ENCODE measurements at places on chromosomes 12 and 14. TPM values are rescaled to one million over a fixed set of nuclear protein-coding genes. Genes with fewer than 3 reads are reported as not detected.
A peak's percentile ranks its signal among the peaks of the same experiment; 100 is the strongest.

DNA sequence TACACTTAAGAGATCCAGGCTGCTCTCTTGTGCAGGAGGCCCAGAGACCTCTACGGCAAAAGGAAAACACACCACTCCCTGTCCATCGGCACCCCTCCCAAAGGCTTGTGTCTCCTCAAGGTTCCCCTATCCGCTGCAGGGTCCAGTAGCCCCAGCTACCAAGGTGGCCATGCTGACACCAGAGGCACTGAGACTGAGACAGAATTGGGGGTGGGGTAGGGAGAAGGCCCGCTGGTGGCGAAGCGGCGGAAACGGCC, 590 bp downstream of the DDIT3 start:
- H3K27ac ChIP-seq = peak overlapping the region; percentile 100
- H3K36me3 ChIP-seq = peaks cover 62% of the 10 kb centered on the region
- no peak for DNase-seq
- no peaks in the 10 kb centered on the region for H3K27me3 ChIP-seq

DNA sequence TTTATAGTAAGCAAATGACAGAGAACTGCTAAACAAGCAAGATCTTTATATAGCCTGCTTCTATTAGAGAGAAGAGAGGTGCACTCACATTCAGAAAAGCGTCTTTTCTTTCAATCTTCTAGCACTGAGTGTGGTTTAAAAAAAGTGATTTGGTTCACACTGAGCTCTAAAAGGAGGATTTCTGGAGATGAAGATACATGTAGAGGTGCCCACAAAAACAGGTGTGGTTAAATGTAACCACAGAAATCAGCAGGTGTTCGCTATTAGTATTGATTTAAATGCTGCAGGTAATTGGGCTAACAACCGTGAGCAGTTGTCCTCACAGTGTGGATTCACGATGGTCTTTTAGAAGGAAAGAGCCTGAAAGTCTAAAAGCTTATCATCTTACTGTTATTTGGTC, 10.7 kb downstream of the PKP2 start:
- no peak overlapping the region for H3K4me3 ChIP-seq
- H3K36me3 ChIP-seq = no peaks in the 10 kb centered on the region
- no peaks in the 10 kb centered on the region for H3K27me3 ChIP-seq
- H3K4me1 ChIP-seq = no peaks in the 10 kb centered on the region
- DNase-seq = no peak

DNA sequence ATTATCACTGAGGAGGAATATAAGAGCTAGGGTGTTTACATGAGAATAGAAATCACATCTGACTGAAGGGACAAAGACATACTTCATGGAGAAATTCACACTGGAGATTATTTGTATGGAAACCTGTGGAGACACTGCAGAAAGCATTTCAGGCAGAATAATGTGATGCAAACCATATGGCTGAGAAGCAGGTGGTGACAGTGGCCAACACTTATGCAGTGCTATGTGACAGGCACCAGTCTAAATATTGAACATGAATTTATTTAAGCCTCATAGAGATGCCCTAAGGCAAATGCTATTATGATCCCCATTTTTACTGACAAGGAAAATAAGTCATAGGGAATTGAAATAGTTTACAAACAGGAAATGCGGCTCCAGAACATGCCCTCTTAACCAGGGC, 16.2 kb downstream of the ALG10B start:
- H3K4me1 ChIP-seq = no peaks in the 10 kb centered on the region
- no peaks in the 10 kb centered on the region for H3K36me3 ChIP-seq
- no peak overlapping the region for H3K4me3 ChIP-seq
- H3K27me3 ChIP-seq = no peaks in the 10 kb centered on the region

DNA sequence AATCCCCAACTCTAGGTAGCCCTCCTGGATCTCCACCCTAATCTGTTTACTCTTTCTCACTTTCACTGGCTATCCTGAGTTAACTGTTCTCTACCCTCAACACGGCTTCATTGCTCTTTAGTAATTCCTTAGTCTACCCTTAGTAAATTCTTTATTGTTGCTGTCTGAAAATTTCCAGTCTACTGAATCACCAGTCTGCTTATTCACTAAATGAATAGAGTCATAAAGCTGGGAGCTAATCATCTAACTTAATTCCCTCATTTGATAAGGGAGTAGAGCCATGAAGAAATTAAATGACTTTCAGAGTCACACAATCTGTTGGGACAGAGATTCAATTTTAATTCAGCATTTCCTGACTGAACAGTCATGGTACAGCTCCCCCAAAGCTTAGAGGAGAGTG, 36.5 kb downstream of the YEATS4 start:
- H3K27me3 ChIP-seq = no peaks in the 10 kb centered on the region
- H3K27ac ChIP-seq = no peak overlapping the region
- H3K36me3 ChIP-seq = peaks cover 41% of the 10 kb centered on the region
- H3K4me1 ChIP-seq = peaks cover 2% of the 10 kb centered on the region

- no peaks in the 10 kb centered on the region for H3K27me3 ChIP-seq
- H3K4me3 ChIP-seq = no peak overlapping the region
- no peak overlapping the region for H3K27ac ChIP-seq
- no peak for DNase-seq
- H3K4me1 ChIP-seq = no peaks in the 10 kb centered on the region
- no peaks in the 10 kb centered on the region for H3K36me3 ChIP-seq
Observed at GRCh38 chr12:131002216-131002631, 48.5 kb downstream of the ADGRD1 start.

GRCh38 chr14:58784931-58785330, 147.2 kb downstream of the DACT1 start:
- no peaks in the 10 kb centered on the region for H3K36me3 ChIP-seq
- no peak overlapping the region for H3K4me3 ChIP-seq
- H3K4me1 ChIP-seq = no peaks in the 10 kb centered on the region
- H3K27me3 ChIP-seq = peaks cover 3% of the 10 kb centered on the region
- no peak overlapping the region for H3K27ac ChIP-seq

GRCh38 chr12:27005495-27005894, 8.7 kb downstream of the TM7SF3 start:
- DNase-seq = no peak
- H3K27me3 ChIP-seq = no peaks in the 10 kb centered on the region
- no peak overlapping the region for H3K4me3 ChIP-seq
- H3K27ac ChIP-seq = no peak overlapping the region
- H3K36me3 ChIP-seq = peaks cover 11% of the 10 kb centered on the region

DNA sequence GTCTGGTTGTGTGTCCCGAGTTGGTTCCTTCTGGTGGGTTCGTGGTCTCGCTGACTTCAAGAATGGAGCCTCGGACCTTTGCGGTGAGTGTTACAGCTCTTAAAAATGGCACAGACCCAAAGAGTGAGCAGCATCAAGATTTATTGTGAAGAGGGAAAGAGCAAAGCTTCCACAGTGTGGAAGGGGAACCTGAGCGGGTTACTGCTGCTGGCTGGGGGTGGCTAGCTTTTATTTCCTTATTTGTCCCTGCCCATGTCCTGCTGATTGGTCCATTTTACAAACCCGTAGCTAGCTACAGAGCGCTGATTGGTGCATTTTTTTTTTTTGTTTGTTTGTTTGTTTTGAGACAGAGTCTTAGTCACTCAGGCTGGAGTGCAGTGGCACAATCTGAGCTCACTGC, 29.3 kb downstream of the FGF6 start:
- DNase-seq = no peak
- H3K4me3 ChIP-seq = no peak overlapping the region
- no peak overlapping the region for H3K27ac ChIP-seq
- peaks cover 22% of the 10 kb centered on the region for H3K4me1 ChIP-seq
- H3K27me3 ChIP-seq = peaks cover 18% of the 10 kb centered on the region

DNA sequence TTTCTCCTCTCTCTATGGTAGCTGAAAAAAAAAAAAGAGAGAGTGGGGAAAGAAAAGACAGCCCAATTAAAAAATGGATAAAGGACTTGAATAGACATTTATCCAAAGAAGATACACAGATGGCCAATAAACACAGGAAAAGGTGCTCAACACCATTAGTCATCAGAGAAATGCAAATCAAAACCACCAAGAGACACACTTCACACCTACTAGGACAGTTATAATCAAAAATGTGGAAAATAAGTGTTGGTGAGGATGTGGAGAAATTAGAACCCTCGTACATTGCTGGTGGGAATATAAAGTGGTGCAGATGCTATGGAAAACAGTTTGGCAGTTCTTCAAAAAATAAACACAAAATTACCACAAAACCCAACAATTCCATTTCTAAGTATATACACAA, 172.4 kb upstream of the GRIN2B start:
- no peaks in the 10 kb centered on the region for H3K4me1 ChIP-seq
- no peak overlapping the region for H3K4me3 ChIP-seq
- DNase-seq = no peak
- no peak overlapping the region for H3K27ac ChIP-seq
- H3K27me3 ChIP-seq = no peaks in the 10 kb centered on the region

DNA sequence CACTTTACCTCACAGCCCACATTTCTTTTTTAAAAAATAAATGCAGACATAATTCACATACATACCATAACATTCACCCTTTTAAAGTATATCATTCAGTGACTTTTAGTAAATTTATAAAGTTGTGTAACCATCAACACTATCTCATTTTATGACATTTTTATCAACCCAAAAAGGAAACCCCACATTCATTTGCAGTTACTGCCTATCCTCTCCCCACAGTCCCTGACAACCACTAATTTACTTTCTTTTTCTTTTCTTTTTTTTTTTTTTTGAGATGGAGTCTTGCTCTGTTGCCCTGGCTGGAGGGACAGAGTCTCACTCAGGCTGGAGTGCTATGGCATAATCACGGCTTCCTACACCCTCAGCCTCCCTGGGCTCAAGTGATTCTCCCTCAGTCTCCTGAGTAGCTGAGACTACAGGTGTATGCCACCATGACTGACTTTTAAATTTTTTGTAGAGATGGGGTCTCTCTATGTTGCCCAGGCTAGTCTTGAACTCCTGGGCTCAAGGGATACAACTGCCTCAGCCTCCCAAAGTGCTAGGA, 1.5 kb upstream of the EP400 start:
- H3K4me3 ChIP-seq = peak overlapping the region; percentile 11
- H3K36me3 ChIP-seq = peaks cover 19% of the 10 kb centered on the region
- peak overlapping the region; percentile 90 for H3K27ac ChIP-seq
- DNase-seq = no peak
- no peaks in the 10 kb centered on the region for H3K27me3 ChIP-seq

DNA sequence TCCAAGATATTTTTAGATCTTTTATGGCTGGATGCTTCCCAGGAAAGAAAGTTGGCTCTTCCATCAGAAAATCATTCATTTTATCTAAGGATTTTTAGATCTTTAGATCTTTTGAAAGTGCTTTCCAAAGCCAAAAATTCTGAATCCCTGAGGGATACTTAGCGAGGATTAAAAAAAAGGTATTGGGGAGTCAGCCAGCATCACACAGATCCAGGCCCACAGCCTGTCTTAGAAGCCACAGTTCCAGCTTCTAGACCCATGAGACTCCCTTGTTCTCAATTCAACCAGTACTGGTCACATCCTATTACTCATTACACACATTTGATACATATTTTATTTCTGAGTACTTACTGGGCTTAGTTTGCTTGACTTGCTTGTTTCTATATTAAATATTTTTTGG, 49.9 kb downstream of the TSPAN8 start:
- no peaks in the 10 kb centered on the region for H3K27me3 ChIP-seq
- DNase-seq = no peak
- H3K27ac ChIP-seq = no peak overlapping the region

DNA sequence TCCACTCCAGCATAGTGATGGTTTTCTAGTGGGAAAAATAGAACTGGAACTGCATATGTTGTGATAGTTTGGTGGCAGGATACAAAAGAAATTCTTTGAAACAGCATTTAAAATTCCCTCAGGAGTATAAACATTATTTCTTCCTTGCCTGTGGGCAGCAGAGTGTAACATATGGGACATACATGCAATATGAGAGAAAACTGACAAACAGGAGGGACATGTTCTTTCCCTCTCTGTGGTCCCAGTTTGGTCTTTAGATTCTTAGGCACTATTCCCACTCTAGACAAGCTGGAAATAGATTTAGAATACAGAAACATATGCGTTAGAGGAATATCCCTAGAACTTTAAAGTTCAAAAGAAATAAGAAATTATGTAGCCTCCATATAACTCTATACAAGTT, 68.0 kb downstream of the MGAT4C start:
- no peaks in the 10 kb centered on the region for H3K27me3 ChIP-seq
- H3K36me3 ChIP-seq = no peaks in the 10 kb centered on the region
- no peak overlapping the region for H3K27ac ChIP-seq
- no peaks in the 10 kb centered on the region for H3K4me1 ChIP-seq
- no peak overlapping the region for H3K4me3 ChIP-seq
- DNase-seq = no peak

GRCh38 chr14:22671622-22672021, 27.5 kb upstream of the OR6J1 start:
- H3K36me3 ChIP-seq = no peaks in the 10 kb centered on the region
- no peaks in the 10 kb centered on the region for H3K4me1 ChIP-seq
- peaks cover 14% of the 10 kb centered on the region for H3K27me3 ChIP-seq
- no peak overlapping the region for H3K4me3 ChIP-seq

- no peaks in the 10 kb centered on the region for H3K27me3 ChIP-seq
- H3K27ac ChIP-seq = no peak overlapping the region
- H3K4me3 ChIP-seq = no peak overlapping the region
- H3K36me3 ChIP-seq = no peaks in the 10 kb centered on the region
Observed at GRCh38 chr12:70449074-70449752, 83.1 kb downstream of the KCNMB4 start.

DNA sequence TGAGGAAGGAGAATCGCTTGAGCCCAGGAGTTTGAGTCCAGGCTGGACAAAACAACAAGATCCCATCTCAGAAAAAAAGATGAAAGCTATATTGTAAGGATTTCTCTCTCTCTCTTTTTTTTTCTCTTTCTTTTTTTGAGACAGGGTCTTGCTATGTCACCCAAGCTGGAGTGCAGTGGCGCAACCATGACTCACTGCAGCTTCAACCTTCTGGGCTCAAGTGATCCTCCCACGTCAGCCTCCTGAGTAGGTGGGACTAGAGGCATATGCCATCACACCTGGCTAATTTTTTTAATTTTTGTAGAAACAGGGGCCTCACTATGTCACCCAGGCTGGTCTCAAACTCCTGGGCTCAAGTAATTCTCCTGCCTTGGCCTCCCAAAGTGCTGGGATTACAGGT, 5.8 kb upstream of the MRPL42 start:
- peaks cover 2% of the 10 kb centered on the region for H3K4me1 ChIP-seq
- H3K4me3 ChIP-seq = no peak overlapping the region
- DNase-seq = no peak
- H3K27me3 ChIP-seq = no peaks in the 10 kb centered on the region

GRCh38 chr14:90907178-90907577, 90.9 kb upstream of the TTC7B start:
- no peak overlapping the region for H3K27ac ChIP-seq
- no peak overlapping the region for H3K4me3 ChIP-seq
- H3K4me1 ChIP-seq = peaks cover 39% of the 10 kb centered on the region
- no peaks in the 10 kb centered on the region for H3K27me3 ChIP-seq
- peaks cover 25% of the 10 kb centered on the region for H3K36me3 ChIP-seq

Gene GALNT6
- total RNA-seq = 12.8 TPM

Gene ACSM4
- not detected for total RNA-seq

Gene ADCY6
- 0.73 TPM for total RNA-seq

Gene KRT85
- total RNA-seq = not detected
